ENCODE measurements at places on chromosomes 2 and 18. TPM values are rescaled to one million over a fixed set of nuclear protein-coding genes. Genes with fewer than 3 reads are reported as not detected.

The UGT1A7 gene
- not detected for polyA plus RNA-seq

The ACKR3 gene
- polyA plus RNA-seq = 0.57 TPM

The MLPH gene
- polyA plus RNA-seq = 14.7 TPM

The SLC9A4 gene
- not detected for polyA plus RNA-seq

The POLE4 gene
- polyA plus RNA-seq = 105 TPM

The UGT1A3 gene
- polyA plus RNA-seq = not detected

The RAB27B gene
- 0.13 TPM for polyA plus RNA-seq

The LHCGR gene
- 0.54 TPM for polyA plus RNA-seq

The AQP12B gene
- not detected for polyA plus RNA-seq

The CASP10 gene
- 1.9 TPM for polyA plus RNA-seq

The SIX2 gene
- 1.1 TPM for polyA plus RNA-seq

The LIMS4 gene
- 0.19 TPM for polyA plus RNA-seq

The SERPINB3 gene
- polyA plus RNA-seq = 0.33 TPM

The SERPINB2 gene
- polyA plus RNA-seq = not detected

The NYAP2 gene
- polyA plus RNA-seq = not detected

The PDE1A gene
- polyA plus RNA-seq = 0.05 TPM

The ERFE gene
- polyA plus RNA-seq = 1.0 TPM

The PAX8 gene
- 0.43 TPM for polyA plus RNA-seq

The GALR1 gene
- polyA plus RNA-seq = 0.32 TPM

The ABHD1 gene
- polyA plus RNA-seq = 0.55 TPM

The PRKAG3 gene
- polyA plus RNA-seq = not detected

The IL36A gene
- polyA plus RNA-seq = not detected

Measured in GM23338 (cell line).